Smooth muscle cell of the pulmonary artery (primary cell): ENCODE measurements at places on chromosomes 12 and 14. TPM values are rescaled to one million over a fixed set of nuclear protein-coding genes. Genes with fewer than 3 reads are reported as not detected.

The HPD gene
- 0.46 and 1.4 TPM in 2 replicates for total RNA-seq

The GTF2A1 gene
- 48.4 and 53.0 TPM in 2 replicates for total RNA-seq

The CISTR gene
- not detected in 2 replicates for total RNA-seq

The DBX2 gene
- not detected in 2 replicates for total RNA-seq

The DNAJC22 gene
- 0.20 and 2.1 TPM in 2 replicates for total RNA-seq

The LRRC43 gene
- 0.83 and 1.2 TPM in 2 replicates for total RNA-seq

The IFNG-AS1 gene
- total RNA-seq, result 0.07 TPM in 1 of 2 replicates, not detected in the other

The KRT86 gene
- total RNA-seq, result 5.0 and 8.7 TPM in 2 replicates

The SPX gene
- total RNA-seq, result 1.2 and 2.0 TPM in 2 replicates

The TCL1A gene
- not detected in 2 replicates for total RNA-seq
